Heart left ventricle (tissue), 16 donors: ENCODE measurements at places on chromosomes 16 and 17.
A peak's percentile ranks its signal among the peaks of the same experiment; 100 is the strongest.

- DNase-seq: no peak
Measured at GRCh38 chr17:59825533-59826322, 67.0 kb downstream of the TUBD1 start.

GRCh38 chr17:18257268-18257981 is 1.1 kb downstream of the FLII start:
- DNase-seq: peak; percentile 77

DNA sequence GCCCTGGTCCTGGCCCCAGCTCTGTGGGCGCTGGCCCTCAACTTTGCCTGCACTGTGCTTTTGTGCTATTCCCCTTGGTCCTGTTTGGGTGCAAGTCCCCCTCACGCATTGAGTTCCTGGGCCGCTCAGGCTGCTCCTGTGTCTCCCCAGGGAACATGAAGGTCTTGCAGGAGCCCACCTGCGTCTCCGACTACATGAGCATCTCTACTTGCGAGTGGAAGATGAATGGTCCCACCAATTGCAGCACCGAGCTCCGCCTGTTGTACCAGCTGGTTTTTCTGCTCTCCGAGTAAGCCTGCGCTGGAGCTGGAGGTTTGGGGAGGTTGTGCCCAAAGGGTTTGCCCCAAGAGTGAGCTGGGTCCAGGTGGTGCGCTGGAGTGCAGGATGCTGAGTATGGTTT is 28.2 kb downstream of the IL4R start:
- no peak for DNase-seq

DNA sequence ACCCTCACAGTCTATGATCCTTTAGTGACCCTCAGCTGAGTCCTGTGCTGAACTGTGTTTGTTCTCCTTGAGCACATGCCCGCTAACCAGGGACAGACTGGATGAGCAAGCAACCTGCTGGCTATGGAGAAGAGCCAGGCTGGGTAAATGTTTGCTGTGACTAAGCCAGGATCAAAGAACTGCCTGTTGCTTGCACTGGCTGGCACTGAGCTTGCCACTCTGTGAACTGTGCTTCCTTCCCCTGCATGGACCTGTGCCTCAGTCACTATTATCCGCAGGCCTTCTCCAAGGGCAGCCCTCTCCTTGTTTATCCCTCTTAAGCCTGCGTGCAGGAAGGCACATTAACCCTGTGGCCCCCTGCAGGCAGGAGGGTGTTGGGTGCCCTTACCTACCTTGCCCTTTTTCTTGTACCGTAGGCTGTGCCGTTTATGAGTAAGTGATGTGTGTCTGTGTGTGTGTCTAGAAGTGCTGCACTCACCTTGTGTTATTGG is 7.4 kb downstream of the PNPO start:
- DNase-seq: no peak

- peak; percentile 32 for DNase-seq
Measured at GRCh38 chr16:22369221-22369811, 5.1 kb downstream of the CDR2 start.

DNA sequence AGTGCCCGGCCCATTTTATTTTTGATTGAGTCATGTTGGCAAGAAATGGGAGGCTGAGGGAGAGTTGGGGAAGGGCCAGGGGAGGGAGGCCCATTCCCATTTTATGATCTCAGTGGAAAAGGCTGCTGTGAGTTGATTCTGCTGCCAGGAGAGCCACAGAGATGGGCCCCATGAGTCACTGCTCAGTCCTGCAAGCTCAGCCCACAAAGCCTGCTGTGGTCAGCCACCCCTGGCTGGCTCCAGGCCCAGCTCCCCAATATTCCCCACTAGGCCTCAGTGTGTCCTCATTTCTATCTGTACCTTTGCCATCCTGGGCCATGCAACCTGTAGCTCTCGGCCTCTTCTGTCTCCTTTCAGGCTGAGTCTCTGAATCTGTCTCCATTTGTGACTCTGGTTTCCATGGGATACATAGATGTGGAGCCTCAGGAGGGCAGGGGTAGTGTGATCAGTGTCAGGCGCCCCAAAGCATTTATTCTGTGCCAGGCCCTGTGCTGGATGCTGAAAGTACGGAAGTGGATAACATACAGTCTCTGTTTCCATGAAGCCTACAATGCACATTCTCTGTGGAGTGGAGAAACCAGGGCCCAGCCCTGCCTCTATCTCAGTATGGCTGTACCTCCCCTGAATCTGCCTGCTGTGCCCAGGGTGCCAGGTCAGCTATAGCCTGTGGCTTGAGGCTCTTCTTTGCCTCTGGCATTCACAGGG is 1.9 kb upstream of the PLEKHG4 start:
- DNase-seq: peak; percentile 71

- DNase-seq: no peak
Measured at GRCh38 chr17:62704381-62704971, 77.0 kb downstream of the MRC2 start.

DNA sequence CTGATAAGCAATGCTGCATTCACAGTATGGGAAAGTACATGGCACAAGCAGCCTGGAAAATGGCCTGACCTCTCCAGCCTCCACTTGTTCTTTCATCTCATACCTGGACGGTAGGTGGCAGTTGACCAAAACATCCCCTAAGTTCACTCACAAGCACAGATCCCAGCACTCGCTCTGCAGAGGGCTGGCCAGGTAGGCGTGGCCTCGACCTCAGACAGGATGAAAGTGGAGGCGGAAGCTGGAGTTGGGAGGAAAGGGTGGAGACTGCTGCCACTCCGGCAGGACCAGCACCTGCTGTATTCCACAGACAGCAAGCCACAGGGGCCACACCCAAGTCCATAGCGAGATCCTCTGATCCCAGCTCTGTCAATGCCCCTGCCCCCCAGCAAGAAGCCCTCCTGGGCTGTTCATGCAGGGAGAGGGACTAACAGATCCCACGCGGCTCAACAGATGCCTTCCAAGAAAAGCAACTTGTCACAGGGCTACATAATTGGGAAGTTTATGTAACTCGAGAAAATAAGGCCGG is 31.3 kb downstream of the ZCCHC14 start:
- DNase-seq: peak; percentile 72

DNA sequence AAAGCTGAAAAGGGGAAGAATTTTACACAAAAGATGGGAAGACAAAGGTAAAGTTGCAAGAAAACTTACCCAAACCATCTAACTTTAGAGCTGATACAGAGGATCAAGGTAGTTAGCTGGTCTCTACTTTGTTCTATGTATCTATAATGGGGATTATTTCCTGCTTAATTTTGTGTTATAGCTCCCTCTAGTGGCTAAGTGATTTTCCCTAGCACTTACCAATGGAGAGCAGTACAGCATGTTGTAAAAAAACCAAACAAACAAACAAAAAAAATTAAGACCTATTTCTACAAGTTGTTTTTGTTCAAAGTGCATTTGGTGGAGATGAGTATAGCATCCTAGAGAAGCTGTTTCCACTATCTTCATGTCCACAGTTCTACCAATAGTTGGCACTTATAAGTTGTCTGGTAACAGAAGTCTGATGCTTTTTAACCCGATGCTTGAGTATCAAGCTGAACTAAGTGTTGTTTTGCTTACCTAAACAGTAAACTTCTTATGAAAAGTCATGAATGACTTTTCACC is 7.5 kb downstream of the SRSF1 start:
- no peak for DNase-seq

GRCh38 chr17:39812466-39812865 is 51.6 kb downstream of the IKZF3 start:
- no peak for DNase-seq

GRCh38 chr16:3963886-3964685 is 83.6 kb upstream of the CREBBP start:
- no peak for DNase-seq

DNA sequence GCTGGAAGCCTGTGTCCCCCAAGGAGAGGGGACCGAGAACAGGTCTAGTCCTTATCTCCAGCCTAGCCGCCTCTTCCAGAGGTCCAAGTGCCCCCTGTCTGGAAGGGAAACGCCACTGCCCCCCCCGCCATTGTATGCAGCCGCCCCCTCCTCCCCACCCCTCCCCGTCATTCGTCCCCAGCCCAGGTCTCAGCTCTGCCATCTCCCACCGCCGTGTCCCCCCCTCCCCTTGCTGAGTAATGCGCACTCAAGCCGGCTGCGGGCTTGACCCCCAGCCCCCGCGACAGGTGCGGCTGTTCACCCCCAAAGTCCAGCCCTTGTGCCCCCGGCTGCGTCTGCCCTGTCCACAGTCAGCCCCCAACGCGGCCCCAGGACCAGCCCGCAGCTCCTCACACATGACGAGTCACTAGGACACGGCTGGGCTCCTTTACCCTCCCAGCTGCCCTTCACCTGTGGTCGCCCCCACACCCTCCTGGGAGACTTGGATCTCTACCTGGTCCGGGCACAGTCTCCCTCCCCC is 622 bp downstream of the GPRC5B start:
- DNase-seq: peak; percentile 49

DNA sequence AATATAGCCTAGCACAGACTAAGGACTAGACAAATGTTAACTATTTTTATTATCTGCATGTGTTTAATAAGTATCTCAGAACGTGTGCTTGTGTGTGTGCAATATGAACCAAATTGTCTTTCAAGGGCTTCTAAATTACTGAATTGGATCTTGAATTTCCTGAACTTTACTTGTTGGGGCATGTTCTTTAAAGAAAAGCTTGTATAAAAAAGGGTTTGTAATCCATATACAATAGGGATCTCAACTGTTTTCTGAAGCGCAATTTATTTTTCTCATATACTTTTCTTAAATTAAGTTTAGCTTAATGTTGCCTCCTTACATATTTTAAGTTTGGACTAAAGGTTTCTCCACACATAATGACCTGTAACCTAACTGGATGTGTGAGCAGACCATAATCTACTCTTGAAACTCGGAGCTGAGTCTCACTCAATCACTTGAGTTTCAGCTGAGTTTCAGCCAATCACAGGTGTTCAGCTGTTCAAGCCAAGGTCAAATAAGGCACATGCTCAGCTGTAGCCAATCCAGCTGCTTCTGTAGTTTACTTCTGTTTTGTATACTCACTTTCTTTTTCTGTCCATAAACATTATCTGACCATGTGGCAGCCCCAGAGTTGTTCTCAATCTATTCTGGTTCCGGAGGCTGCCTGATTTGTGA is 72.3 kb downstream of the CDK5R1 start:
- DNase-seq: no peak

DNA sequence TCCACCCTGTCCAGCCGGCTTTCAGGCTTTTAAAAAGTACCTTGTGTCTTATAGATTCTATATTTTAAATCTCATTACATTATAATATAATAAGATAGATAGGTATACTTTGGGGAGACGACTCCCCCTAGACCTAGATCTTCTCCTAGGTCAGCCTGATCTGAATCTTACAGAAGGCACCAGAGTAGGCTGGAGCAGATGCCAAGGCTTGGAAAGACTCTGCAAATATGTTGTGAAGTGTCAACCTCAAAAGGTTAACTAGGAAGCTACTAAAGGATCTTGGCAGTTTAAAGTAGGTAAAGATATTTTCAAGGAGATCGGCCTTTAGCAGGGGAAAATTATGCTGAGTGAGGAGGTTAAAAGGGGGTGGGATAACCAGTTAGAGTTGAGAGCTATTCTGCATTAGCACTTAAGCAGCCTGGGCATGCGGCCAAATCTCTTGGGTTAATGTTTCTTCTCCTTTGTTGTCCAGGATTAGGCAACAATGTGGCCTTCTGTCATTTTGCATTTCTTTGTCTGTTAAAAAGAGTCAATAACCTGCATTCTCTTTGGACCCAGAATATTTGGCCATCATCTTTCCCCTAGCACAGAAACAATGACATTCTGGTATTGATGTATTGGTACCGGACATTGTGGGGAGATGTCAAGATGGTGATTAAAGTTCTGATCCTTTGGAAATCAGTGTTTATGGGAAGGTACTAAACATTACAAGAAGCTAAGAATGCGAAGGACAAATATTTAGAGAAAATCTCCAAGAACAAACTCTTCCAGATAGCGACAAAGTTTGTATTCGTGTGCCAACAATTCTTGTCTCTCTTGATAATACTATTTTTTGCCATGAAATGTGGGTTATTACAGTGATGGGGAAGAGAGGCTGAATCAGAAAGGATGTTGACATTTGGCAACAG is 51.2 kb upstream of the DHX40 start:
- peak; percentile 86 for DNase-seq

- DNase-seq: no peak
Measured at GRCh38 chr17:70132505-70132904, 36.8 kb upstream of the KCNJ2 start.

GRCh38 chr16:49492896-49493626 is 119.5 kb downstream of the C16orf78 start:
- no peak for DNase-seq

GRCh38 chr16:27385398-27385797 is 16.6 kb upstream of the IL21R start:
- no peak for DNase-seq

GRCh38 chr17:28030386-28030785 is 12.1 kb upstream of the NLK start:
- DNase-seq: no peak

DNA sequence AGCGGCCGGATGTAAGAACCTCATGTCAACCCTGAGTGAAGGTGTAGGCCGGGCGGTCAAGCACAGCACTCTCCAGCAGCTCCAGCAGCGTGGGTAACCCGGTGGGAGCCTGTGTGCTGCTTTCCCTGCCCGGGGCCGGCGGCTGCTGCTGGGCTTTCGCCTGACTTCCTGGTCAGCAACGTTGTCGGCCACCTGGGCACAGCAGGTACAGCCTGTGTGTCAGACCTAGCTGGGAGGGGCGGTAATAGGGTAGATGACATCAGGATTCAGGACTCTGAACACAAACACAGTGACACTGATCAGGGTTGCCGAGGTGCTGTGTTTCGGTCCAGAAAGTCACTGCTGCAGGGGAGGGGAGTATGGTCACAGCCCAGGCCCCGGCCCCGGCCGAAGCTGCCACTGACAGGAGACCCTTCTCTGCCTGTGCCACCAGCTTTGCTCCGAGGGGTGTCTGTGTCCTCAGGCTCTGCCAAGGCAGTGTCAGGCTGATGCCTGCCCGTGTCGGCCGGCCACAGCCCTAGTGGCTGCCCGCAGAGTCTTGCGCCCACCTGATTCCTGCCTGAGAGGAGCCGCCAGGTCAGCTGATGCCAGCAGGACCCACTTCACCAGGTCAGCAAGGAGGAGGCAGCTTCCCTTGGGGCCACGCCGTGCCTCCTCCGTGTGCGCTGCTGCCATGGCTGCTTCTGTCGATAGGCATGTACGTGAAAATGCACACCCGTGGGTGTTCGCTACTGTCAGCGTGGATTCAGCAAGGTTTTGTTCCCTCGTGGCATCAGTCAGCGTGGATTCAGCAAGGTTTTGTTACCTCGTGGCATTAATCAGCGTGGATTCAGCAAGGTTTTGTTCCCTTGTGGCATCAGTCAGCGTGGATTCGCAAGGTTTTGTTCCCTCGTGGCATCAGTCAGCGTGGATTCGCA is 9.2 kb downstream of the RAB40C start:
- peak; percentile 18 for DNase-seq

DNA sequence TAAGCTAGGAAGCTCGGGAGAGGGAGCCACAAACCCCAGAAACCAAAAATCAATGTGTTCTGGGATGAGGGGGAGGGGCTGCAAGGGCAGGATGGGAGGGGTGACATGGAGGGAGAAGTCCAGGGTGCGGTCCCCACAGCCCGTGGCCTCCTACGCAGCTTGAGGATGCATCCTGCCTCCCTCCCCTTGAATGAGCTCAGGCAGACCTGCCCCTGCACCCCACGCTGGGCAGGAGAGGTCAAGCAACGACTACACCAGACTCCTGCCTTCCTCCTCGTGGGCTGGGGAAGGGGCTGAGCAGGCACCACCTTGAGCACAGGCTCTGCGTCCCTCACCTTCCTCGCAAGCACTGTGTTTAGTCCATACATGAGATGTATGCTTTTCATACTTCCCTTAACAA is 3.9 kb downstream of the ANKRD13B start:
- peak; percentile 57 for DNase-seq
